ENCODE measurements at places on chromosomes 6 and 20. TPM values are rescaled to one million over a fixed set of nuclear protein-coding genes. Genes with fewer than 3 reads are reported as not detected.
A peak's percentile ranks its signal among the peaks of the same experiment; 100 is the strongest.

The EPPIN gene
- total RNA-seq, result not detected

The BTNL2 gene
- total RNA-seq, result not detected

DNA sequence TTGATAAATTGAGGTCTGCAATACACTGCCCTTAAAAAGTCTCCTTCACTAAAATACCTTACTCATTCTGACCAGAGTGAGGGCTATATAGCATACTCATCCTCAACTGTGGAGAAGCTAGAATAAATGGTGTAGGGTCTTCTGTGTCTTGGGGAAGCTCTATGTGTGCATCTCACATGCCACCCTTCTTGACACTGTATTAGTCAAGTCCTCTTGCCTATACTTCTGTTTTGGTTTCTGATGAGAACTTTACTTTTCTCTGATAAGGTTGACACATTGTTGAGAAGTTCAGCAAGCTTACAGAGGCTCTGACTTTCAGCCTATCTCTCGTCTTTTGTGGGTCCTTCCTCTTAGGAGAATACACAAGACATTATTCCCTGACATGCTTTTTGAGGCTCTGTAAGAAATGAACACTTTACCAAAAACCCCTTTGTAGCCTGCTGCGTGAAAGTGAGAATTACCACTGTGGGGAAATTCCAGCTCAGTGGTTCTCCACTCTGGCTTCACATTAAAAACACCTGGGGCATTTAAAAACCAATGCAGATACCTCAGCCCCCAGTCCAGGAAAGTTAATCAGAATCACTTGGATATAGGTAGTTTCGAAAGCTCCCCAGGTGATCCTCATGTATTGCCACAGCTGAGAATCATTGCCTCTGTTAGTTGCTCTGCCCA is 372.1 kb upstream of the HS3ST5 start:
- no peak for DNase-seq

- DNase-seq, result peak; percentile 29
Measured at GRCh38 chr6:29992807-29993206, 50.5 kb downstream of the HLA-A start.

- DNase-seq, result peak; percentile 75
Measured at GRCh38 chr20:20003031-20003954, 13.9 kb upstream of the NAA20 start.
